SJSA1 (cell line): ENCODE measurements at places on chromosomes 2 and 18. TPM values are rescaled to one million over a fixed set of nuclear protein-coding genes. Genes with fewer than 3 reads are reported as not detected.

- no peak for DNase-seq
Measured at GRCh38 chr2:151228847-151229512, 32.7 kb downstream of the RBM43 start.

GRCh38 chr2:177161741-177162460, 50.7 kb upstream of the HNRNPA3 start:
- no peak for DNase-seq

The TXNDC2 gene
- total RNA-seq = 0.05 TPM in 1 of 2 replicates, not detected in the other

The SERPINB12 gene
- total RNA-seq = not detected in 2 replicates

The ADD2 gene
- not detected in 2 replicates for total RNA-seq
